Chondrocyte (in vitro differentiated cells): ENCODE measurements at places on chromosomes 7 and 10.

DNA sequence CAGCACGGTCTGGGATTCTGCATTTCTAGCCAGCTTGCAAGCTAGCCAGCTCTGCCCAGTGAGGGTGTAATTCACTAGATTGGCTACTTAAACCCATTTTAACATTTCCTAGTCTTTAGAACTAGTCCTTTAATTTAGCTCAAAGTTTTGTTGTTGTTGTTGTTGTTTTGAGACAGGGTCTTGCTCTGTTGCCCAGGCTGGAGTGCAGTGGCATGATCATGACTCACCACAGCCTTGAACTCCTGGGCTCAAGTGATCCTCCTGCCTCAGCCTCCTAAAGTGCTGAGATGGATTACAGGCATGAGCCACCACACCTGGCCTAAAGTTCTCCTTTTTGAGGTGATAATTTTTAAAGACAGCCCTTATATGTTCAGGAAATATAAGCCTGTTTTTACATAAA lies 94.1 kb downstream of the BMPR1A start:
- no peak for DNase-seq

DNA sequence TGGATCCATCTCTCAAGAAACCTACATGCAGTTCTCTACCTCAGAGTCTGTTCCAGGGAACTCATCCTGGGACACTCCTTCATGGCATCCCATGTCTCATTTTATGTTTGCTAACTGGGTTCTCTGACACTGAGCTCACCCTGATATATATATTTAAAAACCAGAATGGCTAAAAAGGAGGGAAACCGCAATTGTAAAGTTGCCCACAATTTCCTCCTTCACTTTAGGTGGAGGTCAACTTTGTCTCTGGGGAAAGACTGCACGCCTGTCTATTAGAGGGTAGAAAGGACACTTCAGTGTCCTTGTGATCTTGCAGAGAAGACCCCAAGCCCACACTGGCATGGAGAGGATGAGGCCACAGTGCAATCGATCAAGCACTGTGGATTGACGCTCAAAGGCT lies 131.7 kb downstream of the TEX36 start:
- no peak for DNase-seq

- no peak for DNase-seq
Observed at GRCh38 chr10:77556990-77557601, 80.5 kb downstream of the KCNMA1 start.

DNA sequence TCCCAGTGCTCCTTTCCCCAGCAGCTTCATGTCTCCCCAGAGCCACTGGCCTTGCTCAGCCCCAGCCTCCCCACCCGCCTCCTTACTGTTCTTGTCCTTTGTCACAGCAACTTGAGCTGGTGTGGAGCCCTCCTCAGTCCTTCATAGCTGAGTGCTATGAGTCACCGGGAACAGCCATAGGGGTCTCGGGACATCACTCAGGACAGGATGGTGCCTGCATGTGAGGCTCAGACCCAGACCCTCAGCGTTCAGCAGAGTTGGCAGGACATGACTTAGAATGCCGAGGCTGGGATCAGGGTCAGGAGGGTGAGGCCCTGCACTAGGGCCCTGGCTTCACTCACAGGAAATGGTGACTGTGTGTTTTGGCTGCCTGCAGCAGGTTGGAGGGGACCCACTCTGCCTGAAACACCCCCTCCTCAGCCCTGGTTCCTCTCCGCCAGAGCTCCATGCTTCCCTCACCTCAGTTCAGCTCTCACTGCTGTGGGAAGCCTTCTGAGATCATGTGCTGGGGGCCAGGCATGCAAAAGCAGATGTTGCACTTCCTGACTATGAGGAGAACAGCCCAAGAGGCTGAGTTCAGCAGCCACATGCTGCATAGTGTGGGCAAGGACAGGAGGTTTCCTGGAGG lies 40.7 kb upstream of the GJD4 start:
- DNase-seq = no peak

- DNase-seq = peak; percentile 81
Observed at GRCh38 chr10:132696728-132697577, 89.0 kb downstream of the NKX6-2 start.

- DNase-seq = peak; percentile 69
Observed at GRCh38 chr7:157566631-157567006, 229.8 kb downstream of the DNAJB6 start.

DNA sequence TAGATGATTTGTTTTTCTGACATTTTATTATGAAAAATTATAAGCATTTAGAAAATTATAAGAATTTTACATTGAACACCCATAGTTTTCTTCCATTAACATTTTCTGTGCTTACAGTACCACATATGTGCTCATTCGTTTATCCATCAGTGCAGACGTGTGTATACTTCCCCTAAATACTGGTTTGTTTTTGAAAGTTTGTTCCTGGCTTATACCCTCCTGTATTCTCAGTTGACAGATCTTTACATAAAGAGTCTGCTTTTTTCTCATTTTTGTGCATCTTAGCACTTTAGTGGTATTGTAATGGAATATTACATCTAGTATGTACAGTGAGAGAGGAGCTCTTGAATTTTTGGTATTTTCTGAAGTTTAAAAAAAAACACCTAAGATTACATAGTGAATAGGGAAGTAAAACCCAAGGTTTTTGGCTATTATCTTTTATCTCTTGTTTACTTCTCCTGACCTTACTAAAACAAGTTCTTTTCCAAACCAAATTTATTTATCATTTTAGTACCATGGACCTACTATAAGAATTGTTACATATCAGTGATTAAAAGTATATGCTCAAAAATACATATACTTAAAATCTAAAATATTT lies 8.1 kb downstream of the DLD start:
- no peak for DNase-seq

GRCh38 chr7:2763597-2763996 lies 75.6 kb downstream of the AMZ1 start:
- no peak for DNase-seq

- no peak for DNase-seq
Observed at GRCh38 chr10:103451091-103451813, 918 bp downstream of the CALHM2 start.

- DNase-seq = no peak
Observed at GRCh38 chr10:33869028-33869427, 534.6 kb upstream of the NRP1 start.

- no peak for DNase-seq
Observed at GRCh38 chr7:29237489-29237888, 42.9 kb downstream of the CHN2 start.

GRCh38 chr7:107075863-107076574 lies 31.5 kb downstream of the PRKAR2B start:
- DNase-seq = no peak

DNA sequence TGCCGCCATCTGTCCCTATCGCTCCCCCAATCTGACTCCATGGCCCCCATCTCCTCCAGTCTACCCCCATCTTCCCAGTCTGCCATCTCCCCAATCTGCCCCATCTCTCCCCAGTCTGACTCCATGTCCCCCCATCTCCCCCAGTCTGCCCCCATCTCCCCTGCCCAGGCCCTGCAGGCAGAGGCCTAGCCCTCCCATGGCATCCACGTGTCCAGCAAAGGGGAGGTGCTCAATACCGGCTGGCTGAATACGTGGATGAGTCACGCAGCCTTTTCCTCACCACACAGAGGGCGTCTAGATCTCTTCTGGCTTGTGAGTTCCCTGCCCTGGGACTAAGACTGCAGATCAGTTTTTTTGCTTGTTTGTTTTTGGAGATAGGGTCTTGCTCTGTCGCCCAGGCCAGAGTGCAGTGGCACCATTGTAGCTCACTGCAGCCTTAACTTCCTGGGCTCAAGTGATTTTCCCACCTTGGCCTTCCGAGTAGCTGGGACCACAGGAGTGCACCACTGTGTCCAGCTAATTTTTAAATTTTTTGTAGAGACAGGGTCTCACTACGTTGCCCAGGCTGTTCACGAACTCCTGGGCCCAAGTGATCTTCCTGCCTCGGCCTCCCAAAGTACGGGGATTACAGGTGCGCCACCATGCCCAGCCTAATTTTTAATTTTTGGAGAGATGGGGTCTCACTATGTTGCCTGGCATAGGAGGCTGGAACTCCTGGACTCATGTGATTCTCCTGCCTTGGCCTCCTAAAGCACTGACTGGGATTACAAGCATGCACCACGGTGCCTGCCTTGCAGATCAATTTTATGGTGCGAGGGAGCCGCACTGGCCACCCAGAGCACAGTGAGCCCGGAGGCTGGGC lies 15.3 kb upstream of the GPR146 start:
- peak; percentile 90 for DNase-seq

DNA sequence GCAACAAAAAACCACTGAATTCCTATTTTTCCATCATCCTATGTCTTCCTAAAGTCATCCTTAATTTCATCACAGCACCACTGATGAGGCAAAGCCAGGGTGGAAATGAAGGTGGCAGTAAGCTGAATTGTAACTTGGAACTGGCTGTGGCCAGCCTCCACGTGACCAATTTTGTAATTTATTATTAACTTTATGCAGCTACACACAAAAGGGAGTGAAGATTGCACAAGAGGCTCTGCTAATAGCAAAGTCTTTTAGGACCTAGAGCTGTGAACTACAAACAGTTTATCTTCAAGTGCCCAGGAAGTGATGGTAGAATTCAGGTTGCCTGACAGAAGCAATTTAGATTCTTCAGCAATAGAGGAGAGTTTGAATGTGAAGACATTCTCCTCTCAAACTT lies 176.4 kb downstream of the CCDC71L start:
- DNase-seq = no peak

DNA sequence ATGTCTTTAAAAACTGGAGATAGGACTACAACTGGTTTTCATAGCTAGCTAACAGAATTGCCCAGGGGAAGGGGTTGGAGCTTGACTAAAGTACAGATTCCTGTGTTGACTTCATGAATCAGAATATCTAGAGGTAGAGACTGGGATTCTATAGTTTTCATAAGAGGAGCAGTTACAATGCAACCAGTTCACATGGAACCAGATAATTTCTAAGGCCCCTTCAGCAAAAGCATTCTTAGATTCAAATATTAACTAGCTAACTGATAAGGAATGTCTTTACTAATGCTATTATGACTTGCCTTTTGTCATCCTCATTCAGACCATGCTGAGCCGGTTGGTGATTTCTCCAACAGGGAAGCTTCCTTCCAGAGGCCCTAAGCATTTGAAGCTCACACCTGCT lies 5.7 kb downstream of the WEE2 start:
- no peak for DNase-seq

GRCh38 chr7:49783446-49783845 lies 10.0 kb downstream of the VWC2 start:
- DNase-seq = no peak

DNA sequence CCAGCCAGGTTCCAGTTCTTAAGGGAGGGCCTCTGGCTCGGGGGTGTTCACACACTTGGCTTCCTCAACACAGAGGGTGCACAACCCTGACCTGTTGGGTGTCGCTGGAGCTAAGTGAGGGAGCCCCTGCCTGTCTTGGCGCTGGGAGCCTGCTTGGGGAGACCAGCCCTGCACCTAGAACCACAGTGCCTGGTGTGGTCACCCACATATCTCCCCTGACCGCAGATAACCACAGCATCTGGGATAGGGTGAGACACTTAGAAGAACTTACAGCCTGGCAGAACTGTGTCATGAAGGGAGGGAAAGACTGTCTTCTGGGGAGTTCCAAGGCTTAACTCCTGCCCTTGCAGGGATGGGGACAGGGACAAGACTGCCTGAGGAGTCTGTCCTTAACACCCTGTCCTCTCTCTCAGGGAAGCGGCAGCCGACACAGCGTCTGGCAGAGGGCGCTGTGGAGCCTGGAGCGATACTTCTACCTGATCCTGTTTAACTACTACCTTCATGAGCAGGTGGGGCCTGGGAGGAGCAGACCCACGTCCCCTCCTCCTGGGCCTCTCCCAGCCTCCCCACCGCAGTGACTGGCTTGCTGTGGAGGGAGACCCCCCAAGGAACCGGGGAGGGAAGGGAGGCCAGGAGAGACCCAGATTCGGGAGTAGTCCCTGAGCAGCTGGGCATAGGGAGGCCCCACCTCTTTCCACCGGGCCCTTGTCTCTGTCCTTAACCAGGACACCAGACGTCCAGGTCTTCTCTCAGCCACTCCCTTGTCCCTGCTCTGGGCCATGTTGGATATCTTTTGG lies 59.0 kb downstream of the PALD1 start:
- DNase-seq = no peak

GRCh38 chr10:32445036-32445435 lies 904 bp upstream of the CCDC7 start:
- no peak for DNase-seq

DNA sequence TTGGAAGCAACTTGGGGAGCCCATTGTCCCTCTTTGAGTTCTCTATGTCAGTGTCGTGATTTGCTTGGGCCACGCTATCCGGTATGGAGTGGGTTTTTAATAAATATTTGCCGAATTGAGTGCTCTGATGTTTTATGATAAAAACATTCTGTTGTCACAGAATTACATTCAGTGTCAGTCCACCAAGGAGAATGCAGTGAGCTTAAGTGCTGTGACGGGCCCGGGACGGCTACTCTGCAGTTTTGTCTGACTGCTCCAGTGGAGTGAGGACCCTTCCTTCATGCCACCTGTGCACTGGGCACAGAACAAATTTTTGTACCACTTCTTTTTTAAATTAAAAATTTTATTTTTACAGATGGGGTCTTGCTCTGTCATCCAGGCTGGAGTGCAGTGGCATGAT lies 76.0 kb downstream of the CARD11 start:
- DNase-seq = peak; percentile 33

- no peak for DNase-seq
Observed at GRCh38 chr10:5303504-5303903, 61.3 kb upstream of the UCN3 start.

DNA sequence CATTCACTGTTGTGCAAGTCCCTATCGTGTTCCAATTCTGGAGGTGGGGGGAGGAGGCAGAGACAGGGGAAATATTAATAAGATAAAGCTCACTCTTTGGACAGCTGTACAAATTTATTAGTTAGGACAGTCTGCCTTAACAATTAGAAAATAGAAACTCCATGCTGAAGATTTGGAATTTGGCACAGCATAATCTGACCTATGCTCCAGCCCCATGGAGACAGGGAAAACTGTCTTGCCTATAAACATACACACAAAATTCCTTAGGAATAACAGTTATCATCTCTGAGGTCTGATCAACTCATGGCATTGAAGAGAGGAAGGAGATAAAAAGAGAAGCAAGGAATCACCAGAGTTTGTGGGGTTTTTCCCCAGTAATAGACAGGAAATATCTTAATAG lies 335.4 kb upstream of the MEOX2 start:
- no peak for DNase-seq

DNA sequence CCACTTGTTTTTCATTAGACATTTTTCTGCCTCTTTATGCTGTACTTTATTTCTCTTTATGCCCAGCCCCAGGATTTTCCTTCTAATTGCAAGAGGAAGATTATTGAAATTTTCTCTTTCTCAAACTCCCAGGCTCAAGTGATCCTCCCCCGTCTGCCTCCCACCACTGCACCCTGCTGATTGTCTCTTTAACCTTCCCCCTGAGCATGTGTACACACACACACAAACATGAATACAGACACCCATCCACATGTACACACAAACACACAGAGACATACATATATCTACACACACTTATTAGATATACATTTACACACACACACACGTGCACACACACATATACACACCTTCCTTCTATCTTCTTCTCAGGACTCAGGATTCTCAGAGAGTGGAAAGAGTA lies 37.3 kb upstream of the MAP3K8 start:
- no peak for DNase-seq

DNA sequence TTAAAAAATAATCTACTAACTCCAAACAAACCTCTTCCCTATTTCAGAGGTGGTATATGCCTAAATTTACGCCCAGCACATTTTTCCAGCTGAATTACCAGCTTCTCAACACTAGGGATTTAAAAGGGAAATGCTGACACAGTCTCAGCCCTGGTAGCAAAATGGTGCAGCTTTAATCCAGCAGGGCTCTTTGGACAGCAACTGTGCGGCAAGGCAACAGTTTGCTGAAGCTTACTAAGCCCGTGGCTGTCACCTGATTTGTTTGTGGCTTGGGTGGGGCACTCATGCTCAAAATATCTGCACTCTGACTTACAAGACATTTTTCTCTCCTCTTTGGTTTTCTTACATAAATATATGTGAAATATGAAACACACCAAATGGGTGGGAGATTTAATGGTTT lies 206.7 kb downstream of the POU6F2 start:
- no peak for DNase-seq
